ENCODE measurements at places on chromosomes 3 and 15.

DNA sequence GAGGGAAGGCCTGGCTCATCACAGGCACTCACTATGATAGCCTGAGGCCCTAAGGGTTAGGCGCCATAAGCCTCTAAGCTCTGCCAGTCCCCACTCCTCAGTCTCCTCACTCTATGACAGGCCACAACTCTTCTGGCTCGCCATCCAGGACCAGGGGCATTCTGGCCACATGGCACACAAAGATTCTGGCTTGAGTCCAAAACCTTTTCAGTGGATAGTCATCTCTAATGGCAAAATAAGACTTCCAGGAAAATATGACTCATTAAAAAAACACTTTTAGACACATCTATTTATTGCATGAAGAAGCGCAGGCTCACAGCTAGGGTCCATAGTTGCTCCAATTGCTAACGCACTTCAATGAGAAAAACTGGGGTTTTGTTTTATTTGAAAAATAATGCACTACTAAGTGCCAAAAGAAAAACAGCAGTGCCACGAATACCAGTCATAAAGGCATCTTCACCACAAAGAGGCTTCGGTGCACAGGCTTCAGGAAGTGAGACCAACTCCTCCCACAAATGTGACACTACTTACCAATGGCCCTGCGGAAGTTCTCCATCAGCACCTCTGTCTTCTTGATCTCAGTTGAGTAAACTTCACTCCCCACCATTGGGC lies 11.1 kb downstream of the RUVBL1 start:
- DNase-seq, result peak; percentile 63

DNA sequence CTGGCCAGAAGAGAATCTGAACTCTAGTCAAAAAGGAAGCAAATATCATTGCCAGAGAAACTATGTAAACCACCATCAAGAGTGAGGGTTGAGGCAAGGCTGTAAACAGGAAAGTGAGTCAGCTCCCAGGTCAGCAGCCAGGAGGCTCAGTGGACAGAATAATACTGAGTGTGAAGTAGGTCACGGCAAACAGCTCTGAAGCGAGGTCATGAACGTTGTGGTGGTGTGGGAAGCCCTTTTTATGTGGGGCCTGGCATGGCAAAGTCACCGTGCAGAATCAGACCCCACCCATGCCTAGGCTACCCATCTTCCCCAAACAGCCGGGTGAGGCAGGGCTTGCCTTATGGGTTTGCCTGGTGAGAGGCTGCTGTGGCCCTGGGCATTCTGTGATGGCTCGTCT lies 43.9 kb downstream of the THBS1 start:
- DNase-seq, result peak; percentile 47

- DNase-seq, result no peak
Measured at GRCh38 chr3:115704661-115705338, 81.5 kb downstream of the GAP43 start.

- no peak for DNase-seq
Measured at GRCh38 chr3:194177141-194177540, 41.2 kb downstream of the HES1 start.

DNA sequence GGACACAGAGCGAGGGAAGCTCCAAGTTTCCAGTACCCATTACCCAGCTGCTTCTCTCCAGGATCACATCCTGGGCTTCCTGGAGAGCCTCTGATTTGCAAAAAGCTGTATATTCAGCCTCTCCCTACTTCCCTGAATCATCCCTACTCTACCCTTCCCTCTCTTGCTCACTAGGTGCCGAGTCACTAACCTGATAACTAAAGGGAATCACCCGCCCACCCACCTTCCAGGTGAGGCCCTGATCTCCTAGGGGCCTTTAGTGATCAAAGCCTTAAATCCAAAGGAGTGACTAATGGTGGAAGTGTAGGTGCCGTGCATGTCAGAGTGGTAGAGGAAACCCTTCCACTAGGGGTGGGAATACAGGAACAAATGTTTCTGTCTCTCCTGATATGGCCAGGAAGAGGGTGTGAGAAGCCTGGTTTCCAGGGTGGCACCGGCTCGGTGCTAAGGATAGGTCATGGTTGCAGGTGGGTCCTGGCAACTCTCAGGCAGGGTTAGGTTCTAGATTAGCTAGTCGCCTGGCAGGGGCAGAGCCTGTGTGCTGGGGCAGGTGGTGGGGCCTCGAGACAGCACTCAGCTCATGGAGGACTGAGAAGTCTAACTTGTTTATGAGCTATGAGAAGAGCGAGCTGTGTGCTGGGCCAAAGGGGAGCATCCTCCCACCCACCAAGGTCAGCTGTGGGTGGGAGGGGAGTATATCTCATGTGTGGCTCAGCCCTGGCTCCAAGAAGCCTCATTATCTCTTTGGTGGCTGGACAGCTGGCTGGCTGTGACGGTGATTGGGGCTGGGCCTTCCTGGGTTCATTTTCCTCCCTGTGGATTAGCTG lies 10.1 kb downstream of the SEMA7A start:
- peak; percentile 54 for DNase-seq
